GM03348 (cell line): ENCODE measurements at places on chromosomes 11 and 22.

GRCh38 chr22:46761539-46762237 lies 762 bp upstream of the TBC1D22A start:
- no peak for DNase-seq

DNA sequence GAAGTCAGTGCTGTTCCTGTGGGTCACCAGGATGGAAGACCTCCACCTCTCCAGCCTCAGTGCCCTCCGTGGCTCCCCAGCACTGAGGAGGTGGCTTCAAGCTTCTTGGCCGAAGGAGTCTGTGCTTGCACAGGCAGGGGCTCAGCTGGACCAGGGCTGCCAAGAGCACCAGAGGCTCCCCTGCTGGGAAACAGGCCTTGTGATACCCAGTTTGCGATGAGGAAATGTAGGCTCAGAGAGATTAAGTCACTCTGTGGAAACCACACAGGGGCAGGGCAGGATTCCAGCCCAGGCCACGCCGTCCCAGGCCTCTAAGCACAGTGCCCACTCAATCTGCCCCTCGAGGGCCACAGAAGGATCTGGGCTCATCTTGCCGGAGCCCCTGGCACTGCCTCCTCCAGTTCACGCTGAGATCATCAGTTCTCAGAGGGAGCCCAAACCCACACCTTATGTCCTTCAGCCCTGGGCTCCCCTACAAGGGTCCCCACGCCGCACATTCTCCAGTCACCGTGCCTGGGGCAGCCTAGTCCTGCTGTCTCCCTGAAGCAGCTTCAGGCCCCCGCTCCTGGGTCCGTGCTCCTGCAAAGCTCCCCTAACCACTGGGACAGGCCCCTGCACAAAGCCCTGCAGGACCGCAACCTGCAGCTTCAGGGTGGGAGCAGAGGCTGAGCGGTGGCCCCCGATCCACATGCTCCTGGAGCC lies 21.6 kb downstream of the ANO1 start:
- DNase-seq, result no peak

DNA sequence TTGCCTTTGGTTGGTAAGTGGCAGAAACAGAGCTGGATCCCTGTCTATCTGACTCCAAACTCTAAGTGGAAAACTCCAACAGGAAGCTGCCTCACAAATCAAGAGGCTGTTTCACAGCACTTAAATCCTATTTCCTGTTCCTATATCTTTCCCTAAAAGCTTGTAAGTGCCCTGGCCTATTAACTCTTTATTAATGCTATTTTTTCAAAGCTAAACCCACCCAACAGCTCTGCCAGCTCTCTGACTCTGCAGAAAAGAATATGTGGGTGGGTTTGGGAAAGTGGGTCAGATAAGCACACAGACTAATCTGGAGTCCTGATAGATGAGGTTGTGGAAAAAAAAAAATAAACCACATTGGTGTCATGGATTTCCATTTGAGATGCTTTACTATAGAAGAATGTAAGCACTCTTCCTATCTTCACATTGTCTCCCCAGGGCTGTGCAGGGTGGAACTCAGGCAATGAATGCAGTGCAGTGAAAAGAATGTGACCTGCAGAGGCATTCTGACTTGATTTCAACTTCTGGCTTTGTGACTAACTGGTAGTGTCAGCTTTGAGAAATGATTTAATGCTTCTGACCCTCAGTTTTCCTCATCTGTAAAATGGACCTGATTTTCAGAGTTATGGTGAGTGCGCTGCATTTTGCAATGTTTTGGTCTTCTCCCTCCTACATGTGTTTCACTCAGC lies 125.6 kb downstream of the AASDHPPT start:
- no peak for DNase-seq

GRCh38 chr11:35363854-35364780 lies 55.2 kb downstream of the SLC1A2 start:
- peak; percentile 83 for DNase-seq

DNA sequence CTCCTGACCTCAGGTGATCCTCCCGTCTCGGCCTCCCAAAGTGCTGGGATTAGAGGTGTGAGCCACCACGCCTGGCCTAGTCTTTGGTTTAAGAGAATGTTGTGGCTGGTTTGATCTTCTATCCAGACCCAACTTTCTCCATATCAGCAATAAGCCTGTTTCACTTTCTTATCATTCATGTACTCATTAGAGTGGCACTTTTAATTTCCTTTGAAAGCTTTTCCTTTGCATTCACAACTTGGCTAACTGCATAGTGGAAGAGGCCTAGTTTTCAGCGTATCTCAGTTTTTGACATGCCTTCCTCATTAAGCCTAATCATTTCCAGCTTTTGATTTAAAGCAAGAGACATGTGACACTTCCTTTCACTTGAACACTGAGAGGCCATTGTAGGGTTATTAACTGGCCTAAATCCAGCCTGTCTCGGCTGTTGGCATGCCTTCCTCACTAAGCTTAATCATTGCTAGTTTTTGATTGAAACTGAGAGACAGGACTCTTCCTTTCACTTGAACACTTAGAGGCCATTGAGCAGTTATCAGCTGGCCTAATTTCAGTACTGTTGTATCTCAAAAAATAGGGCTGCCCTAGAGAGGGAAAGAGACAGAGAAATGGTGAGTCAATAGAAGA lies 13.1 kb upstream of the RPL3 start:
- DNase-seq, result no peak

- DNase-seq, result peak; percentile 98
These were observed 7.7 kb upstream of the PHRF1 start for GRCh38 chr11:568306-569157.

DNA sequence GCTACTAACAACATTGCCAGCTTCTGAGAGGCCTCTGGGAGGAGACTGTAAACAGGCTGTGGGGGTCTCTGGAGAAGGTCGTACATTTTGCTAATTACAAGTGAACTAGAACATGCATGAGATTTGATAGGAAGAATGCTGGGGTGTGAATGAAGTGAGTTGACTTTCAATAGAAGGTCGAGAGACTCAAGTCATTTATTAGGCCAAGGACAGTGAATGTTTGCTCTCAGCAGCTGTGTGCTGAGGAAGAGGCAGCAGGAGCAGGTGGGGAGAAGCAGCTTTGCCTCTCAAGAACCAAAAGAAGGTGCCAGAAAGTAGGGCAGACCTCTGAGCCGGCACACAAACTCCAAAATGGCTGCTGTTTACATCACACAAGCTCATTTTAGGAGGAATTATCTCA lies 91.7 kb downstream of the PIWIL4 start:
- no peak for DNase-seq

GRCh38 chr11:113394919-113395318 lies 7.3 kb downstream of the ANKK1 start:
- no peak for DNase-seq

DNA sequence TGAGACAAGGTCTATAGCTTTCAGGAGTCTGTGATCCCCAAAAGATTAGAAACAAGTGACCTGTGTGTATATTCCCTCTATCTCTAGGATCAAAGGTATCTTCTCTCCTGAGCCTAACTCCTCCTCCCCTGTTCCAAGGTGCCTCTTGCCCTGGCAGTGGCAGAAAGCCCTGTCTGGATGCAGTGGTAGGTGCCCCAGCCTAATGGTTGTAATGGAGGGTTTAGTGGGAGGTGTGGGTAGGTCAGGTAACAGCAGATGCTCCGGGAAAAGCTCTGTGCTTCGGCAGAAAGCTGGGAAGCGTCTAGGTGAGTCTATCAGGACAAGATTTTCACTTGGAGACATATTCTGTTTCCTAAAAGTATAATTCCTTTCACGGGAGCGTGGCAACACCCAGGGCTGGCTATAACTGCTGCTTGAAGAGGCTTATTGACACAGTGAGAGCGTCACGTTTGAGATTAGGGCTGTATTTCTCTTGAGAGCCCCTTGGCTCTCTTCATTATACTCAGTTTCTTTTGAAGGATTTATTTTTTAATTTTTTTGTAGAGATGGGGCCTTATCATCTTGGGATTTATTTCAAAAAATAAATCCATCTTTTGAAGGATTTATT lies 49.5 kb downstream of the PRR5L start:
- DNase-seq, result no peak

GRCh38 chr11:134359646-134360045 lies 27.9 kb downstream of the GLB1L2 start:
- DNase-seq, result no peak

DNA sequence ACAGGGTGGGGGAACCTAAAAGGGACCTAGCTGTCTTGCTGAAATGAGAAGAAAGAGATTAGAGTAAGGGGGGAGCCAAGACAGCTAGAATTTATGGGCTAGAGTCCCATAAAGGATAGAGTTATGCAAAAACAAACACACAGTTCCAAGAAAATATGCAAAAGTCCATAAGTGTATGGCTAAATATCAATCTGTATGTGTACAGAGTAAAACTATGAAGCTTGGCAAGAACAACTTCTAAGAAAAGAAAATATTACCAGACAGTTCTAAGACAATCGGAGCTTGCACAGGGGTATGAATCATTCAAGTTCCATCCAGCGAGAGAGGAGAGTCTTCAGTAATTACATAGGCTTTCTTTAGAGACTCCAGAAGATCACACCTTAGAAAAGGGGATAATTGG lies 41.8 kb downstream of the GDPD4 start:
- DNase-seq, result peak; percentile 22

DNA sequence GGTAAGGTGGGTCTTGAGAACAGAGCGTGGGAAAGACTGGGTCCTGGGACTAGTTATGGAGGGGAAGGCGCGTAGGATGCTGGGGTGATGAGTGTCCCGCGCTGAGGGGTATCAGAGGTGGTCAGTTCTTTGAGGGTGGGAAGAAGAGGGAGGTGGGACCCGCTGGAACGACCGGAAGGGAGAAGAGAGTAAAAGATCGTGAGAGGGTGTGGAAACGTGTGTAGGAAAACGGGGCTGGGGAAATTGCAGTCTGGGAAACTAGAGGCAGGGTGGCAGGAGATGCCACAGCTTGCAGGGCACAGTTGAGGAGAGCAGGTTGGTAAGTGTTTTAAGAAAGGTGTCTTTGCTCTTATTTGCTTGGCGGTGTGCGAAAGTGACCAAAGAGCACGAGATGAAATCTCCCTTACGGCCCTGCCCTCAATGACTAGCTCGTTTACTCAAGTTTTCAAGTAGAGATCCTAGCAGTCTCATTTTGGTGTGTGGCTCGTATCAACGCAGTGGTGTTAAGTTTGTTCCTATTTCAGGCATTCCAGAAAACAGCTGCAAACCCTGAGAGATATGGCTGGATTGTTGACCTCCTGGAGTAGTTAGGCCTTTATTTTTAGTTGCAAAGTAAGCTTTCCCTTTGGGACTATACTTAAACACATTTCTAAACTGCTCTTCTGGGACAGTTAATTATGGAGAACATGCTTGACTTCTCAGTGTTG lies 615 bp downstream of the STT3A start:
- DNase-seq, result peak; percentile 47

GRCh38 chr22:23070418-23071229 lies at the start of gene GNAZ:
Gene GNAZ (plus strand): TSS chr22:23070519. CDS start chr22:23095696, 25,177 bp downstream.
- DNase-seq, result no peak

DNA sequence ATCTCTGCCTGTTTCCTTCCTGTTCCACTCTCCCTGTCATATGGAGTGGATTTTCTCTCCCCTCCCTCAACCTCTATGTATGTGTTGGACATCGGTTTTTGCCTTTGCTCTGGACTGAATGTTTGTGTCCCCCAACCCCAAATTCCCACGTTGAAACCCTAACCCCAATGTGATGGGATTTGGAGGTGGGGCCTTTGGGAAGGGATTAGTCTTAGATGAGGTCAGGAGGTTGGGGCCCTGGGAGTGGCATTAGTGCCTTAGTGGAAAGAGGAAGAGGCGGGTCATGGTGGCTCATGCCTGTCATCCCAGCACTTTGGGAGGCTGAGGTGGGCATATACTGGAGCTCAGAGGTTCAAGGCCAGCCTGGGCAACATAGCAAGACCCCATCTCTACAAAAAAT lies 11.6 kb downstream of the TP53AIP1 start:
- DNase-seq, result no peak

DNA sequence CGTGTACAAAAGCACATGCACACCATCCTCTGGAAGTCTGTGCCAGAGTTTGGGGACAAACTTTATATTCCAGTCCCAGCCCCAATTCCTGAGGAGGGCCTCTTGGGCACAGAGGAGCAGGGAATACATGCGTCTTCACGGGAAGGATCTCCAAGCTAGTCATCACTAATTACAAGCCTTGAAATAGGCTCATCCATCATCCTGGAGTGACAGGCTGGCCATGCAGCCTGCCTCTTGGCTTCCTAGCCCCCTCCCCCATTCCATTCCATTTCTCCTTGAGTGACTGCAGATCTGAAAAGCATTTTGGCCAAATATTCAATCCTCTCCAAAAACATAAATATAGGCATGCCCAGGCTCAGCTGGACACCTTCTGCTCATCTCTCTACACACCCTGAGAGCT lies 24.8 kb downstream of the SERPING1 start:
- no peak for DNase-seq

- DNase-seq, result peak; percentile 63
These were observed 86.4 kb upstream of the THY1 start for GRCh38 chr11:119509282-119509841.

- peak; percentile 69 for DNase-seq
These were observed 907 bp upstream of the PHLDA2 start for GRCh38 chr11:2929950-2930703.

DNA sequence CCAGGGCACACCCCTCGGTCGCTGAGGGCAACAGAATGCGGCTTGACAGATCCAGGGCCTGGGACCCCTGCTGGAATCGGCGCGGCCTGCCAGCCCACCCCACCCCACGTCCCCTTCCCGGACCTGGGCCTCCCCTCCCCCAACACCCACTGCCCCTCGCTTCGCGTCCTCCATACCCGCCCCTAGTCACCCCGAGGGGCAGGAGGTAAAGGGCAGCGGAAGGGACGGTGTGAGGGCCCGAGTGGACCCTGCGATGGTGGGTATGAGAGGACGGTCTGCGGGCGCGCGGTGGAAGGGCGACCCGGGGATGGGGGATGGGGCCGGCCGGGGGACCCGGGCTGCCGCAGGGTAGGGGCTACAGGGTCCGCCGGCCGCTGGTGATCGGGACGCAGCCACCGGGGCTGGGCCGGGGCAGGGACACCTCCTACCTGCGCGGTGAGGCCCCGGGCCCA lies 311 bp downstream of the APBB1 start:
- peak; percentile 44 for DNase-seq

DNA sequence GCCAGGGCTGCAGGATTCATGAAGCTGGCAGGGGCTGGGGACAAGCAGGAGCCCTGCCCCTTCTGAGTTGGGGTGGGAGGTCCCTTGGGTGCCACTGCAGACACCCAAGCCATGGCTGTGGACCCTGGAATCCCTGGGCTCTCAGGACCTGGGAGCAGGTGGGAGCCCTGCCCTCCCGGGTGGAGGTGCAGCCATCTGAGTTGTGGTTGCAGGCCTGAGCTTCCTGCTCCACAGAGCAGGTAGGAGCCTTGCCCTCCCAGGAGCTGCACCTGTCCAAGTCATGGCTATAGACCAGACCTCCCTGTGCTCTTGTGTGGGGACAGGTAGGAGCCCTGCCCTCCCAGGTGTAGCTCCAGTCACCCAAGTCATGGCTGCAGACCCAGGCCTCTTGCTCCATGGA lies 113.5 kb downstream of the ARHGAP20 start:
- no peak for DNase-seq

- DNase-seq, result peak; percentile 24
These were observed 47.4 kb upstream of the BIRC3 start for GRCh38 chr11:102269927-102270326.

GRCh38 chr11:20090654-20091374 lies 69.5 kb downstream of the DBX1 start:
- no peak for DNase-seq

- no peak for DNase-seq
These were observed 23.3 kb downstream of the RRAS2 start for GRCh38 chr11:14335712-14336111.
